Activated T-cell treated with anti-CD3 and anti-CD28 coated beads, Interleukin-2, amount 50 U/mL, for 72 hours (primary cell): ENCODE measurements at places on chromosomes 1 and 21. TPM values are rescaled to one million over a fixed set of nuclear protein-coding genes. Genes with fewer than 3 reads are reported as not detected.

DNA sequence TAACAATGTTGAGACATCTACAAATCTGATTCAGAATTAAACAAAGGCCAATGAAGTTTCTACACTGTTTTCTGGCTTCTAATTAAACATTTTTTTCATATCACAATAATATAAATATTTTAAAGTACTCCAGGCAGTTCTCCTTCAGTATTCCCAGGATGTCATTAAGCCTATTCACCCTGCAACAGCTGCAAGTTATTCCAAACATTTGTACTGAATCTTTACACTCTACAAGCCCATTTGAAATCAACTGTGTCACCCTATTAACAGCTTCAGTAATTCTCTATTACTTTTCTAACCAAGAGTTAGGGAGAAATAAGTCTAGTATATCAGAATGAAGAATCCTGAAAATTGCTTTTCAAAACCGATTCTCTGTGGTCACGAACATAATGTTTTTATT is 124.6 kb downstream of the OLFML2B start:
- H3K4me1 ChIP-seq: no peaks in the 10 kb centered on the region
- DNase-seq: no peak
- H3K36me3 ChIP-seq: no peaks in the 10 kb centered on the region
- no peak overlapping the region for H3K4me3 ChIP-seq
- no peak overlapping the region for H3K27ac ChIP-seq

GRCh38 chr1:9892563-9893528 is 17.2 kb downstream of the CTNNBIP1 start:
- H3K27ac ChIP-seq: no peak overlapping the region
- H3K4me3 ChIP-seq: no peak overlapping the region
- no peak for DNase-seq
- H3K36me3 ChIP-seq: no peaks in the 10 kb centered on the region
- peaks cover 27% of the 10 kb centered on the region for H3K4me1 ChIP-seq

DNA sequence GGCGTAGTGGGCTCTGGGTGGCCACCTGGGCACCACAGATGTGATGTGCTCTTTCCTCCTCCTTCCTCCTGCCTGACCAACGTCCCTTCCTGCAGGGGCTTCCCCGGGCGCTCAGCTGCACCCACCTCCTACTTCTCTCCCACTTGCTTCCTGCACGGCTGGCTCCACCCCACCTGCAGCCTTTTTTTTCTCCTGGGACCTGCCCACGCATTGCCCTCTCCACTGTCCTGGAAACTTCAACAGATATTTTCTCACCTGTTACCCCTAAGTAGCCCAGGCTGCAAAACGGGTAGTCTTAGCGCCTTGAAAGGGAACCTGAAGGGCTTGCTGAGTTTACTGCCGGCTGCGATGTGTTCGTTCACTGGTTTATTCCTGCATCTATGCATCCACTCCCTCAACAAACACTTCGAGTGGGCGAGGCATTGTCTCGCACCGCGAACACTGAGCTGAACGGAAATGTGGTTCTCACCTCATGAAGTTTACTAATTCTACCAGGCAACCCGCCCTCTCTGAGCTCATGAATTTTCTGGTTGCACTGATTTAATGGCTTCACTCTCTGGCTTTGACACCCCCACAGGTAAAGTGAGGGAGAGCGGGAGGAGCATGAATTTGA is 23.6 kb downstream of the ZBTB18 start:
- peak; percentile 43 for DNase-seq
- no peak overlapping the region for H3K27ac ChIP-seq
- peaks cover 16% of the 10 kb centered on the region for H3K27me3 ChIP-seq

- H3K4me1 ChIP-seq: no peaks in the 10 kb centered on the region
- peaks cover 2% of the 10 kb centered on the region for H3K36me3 ChIP-seq
- no peak for DNase-seq
These were observed 6.2 kb upstream of the AADACL3 start for GRCh38 chr1:12709696-12710095.

DNA sequence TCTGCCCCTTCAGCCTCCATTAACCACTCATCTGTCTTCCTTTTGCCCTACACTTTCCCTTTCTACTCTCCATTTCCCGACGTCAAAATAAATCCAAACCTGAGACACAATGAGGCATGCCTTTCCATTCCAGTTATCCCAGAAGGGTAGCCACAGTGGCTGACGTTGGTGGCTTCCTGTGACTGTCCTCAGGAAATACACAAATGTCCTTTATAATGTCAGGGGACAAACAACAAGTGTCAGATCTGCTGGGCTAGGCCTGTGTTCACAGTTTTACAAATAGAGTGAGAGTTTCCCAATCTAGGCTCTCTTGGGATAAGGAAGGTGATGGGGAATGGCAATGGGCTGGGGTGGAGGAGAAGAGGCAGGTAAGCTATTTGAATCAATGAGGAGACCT is 135.3 kb downstream of the BRINP2 start:
- no peak overlapping the region for H3K4me3 ChIP-seq
- H3K27ac ChIP-seq: no peak overlapping the region
- peaks cover 11% of the 10 kb centered on the region for H3K27me3 ChIP-seq
- H3K4me1 ChIP-seq: no peaks in the 10 kb centered on the region
- no peaks in the 10 kb centered on the region for H3K36me3 ChIP-seq
- no peak for DNase-seq

DNA sequence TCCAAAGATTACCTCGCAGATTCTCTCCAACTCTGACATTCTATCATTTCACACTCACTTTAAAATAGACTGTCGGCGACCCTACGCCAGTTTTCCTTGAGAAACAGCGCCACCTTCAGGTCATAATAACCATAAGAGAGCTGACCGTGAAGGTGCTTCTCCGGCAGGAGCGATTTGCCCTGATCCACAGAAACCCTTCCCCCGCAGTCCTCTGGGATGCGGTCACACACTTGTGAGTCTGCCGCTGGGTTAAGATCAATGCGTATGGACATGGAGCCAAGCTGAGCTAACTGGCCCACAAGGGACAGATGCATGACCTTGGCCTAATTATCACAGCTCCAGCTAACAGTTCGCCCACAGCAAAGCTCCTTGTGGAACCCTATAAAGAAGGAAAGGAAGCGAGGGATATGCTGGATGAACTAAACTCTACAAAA is 32.8 kb upstream of the IFNAR2 start:
- no peak overlapping the region for H3K4me3 ChIP-seq
- no peaks in the 10 kb centered on the region for H3K36me3 ChIP-seq
- no peak overlapping the region for H3K27ac ChIP-seq

GRCh38 chr1:147626291-147626690 is 44.0 kb downstream of the ACP6 start:
- H3K36me3 ChIP-seq: peaks cover 3% of the 10 kb centered on the region
- no peaks in the 10 kb centered on the region for H3K27me3 ChIP-seq
- H3K4me1 ChIP-seq: peaks cover 31% of the 10 kb centered on the region
- H3K4me3 ChIP-seq: no peak overlapping the region

- no peaks in the 10 kb centered on the region for H3K27me3 ChIP-seq
- DNase-seq: no peak
- H3K4me3 ChIP-seq: no peak overlapping the region
- H3K4me1 ChIP-seq: no peaks in the 10 kb centered on the region
- H3K36me3 ChIP-seq: peaks cover 23% of the 10 kb centered on the region
- H3K27ac ChIP-seq: no peak overlapping the region
These were observed 29.3 kb downstream of the NUP133 start for GRCh38 chr1:229478852-229479251.

- no peak for DNase-seq
- no peaks in the 10 kb centered on the region for H3K27me3 ChIP-seq
- H3K4me3 ChIP-seq: no peak overlapping the region
- H3K36me3 ChIP-seq: no peaks in the 10 kb centered on the region
- no peaks in the 10 kb centered on the region for H3K4me1 ChIP-seq
These were observed 34.9 kb upstream of the IVNS1ABP start for GRCh38 chr1:185351734-185352466.

DNA sequence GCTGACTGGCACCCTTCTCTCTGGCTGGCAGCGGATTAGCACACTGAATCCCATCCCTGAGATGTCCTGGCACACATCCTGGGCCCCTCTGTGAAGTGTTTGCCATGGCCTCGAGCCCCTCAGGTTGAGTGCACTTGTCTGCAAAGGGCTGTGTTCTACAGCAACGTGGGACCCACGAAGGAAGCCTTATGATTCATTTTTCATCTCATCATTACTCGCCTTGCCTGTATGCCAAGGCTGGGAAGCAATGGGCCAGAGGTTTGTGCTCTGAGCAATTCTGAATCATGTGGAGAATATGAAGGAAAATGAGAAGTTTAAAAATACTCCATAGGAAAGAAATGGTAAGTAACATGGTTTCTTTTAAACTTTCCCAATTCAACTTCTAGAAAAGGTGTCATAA is 124.8 kb upstream of the LMO4 start:
- H3K27ac ChIP-seq: no peak overlapping the region
- no peak for DNase-seq
- H3K36me3 ChIP-seq: no peaks in the 10 kb centered on the region
- H3K4me3 ChIP-seq: no peak overlapping the region

GRCh38 chr21:14451546-14451945 is 68.6 kb upstream of the HSPA13 start:
- no peaks in the 10 kb centered on the region for H3K27me3 ChIP-seq
- no peak for DNase-seq
- no peak overlapping the region for H3K4me3 ChIP-seq
- H3K4me1 ChIP-seq: peaks cover 72% of the 10 kb centered on the region

GRCh38 chr1:177346790-177347359 is 176.1 kb downstream of the BRINP2 start:
- H3K4me3 ChIP-seq: no peak overlapping the region
- DNase-seq: no peak
- H3K27me3 ChIP-seq: no peaks in the 10 kb centered on the region

DNA sequence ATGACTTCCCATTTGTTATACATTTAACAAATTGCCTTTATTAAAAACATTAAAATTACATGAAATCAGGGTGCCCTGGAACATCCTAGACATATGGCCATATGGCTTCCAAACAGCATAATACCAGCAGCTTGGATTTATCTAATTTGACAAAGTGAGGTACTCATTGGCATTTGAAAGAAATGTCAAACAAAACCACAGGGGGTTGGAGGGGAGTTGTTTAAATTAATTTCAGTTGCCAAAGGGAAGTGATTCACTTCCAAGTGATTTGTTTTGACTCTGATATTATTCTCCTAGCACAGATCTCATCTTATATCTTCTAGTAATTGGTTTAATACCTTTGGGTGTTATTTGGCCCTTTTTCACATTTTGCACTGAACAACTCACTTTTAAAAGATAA is 24.5 kb upstream of the POU2F1 start:
- H3K4me3 ChIP-seq: peak overlapping the region; percentile 8
- H3K4me1 ChIP-seq: peaks cover 27% of the 10 kb centered on the region
- peaks cover 15% of the 10 kb centered on the region for H3K27me3 ChIP-seq
- H3K27ac ChIP-seq: no peak overlapping the region
- no peak for DNase-seq

- no peaks in the 10 kb centered on the region for H3K4me1 ChIP-seq
- DNase-seq: no peak
- H3K36me3 ChIP-seq: no peaks in the 10 kb centered on the region
- no peak overlapping the region for H3K27ac ChIP-seq
- no peaks in the 10 kb centered on the region for H3K27me3 ChIP-seq
These were observed 36.5 kb upstream of the DENND1B start for GRCh38 chr1:197811769-197812168.

DNA sequence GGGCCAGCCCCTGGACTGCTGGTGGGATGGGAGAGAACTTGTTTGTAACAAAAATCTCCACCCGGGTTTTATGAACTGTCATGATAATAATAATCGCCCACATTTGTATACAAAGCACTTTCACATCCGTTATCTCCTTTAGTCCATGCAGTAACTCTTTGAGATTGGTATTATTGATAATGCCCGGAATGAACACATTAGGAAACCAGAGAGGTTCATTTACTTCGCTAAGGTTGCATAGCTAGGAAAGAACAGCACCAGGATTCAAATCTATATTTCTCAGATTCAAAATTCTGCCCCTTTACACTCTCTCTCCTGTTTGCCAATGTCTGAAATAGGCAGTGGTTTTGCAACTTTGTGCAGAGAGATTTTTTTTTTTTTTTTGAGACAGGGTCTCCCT is 131.4 kb downstream of the FOXD2 start:
- H3K36me3 ChIP-seq: no peaks in the 10 kb centered on the region
- DNase-seq: no peak
- peaks cover 11% of the 10 kb centered on the region for H3K27me3 ChIP-seq
- H3K27ac ChIP-seq: no peak overlapping the region

- no peak for DNase-seq
- no peak overlapping the region for H3K4me3 ChIP-seq
- H3K27me3 ChIP-seq: no peaks in the 10 kb centered on the region
- H3K4me1 ChIP-seq: peaks cover 6% of the 10 kb centered on the region
- H3K27ac ChIP-seq: no peak overlapping the region
These were observed 7.4 kb downstream of the POFUT2 start for GRCh38 chr21:45280178-45280821.

- peaks cover 3% of the 10 kb centered on the region for H3K36me3 ChIP-seq
- H3K27me3 ChIP-seq: peaks cover 26% of the 10 kb centered on the region
- no peak overlapping the region for H3K27ac ChIP-seq
- H3K4me1 ChIP-seq: no peaks in the 10 kb centered on the region
- H3K4me3 ChIP-seq: no peak overlapping the region
- DNase-seq: no peak
These were observed 8.1 kb upstream of the TEDDM1 start for GRCh38 chr1:182408435-182409075.

DNA sequence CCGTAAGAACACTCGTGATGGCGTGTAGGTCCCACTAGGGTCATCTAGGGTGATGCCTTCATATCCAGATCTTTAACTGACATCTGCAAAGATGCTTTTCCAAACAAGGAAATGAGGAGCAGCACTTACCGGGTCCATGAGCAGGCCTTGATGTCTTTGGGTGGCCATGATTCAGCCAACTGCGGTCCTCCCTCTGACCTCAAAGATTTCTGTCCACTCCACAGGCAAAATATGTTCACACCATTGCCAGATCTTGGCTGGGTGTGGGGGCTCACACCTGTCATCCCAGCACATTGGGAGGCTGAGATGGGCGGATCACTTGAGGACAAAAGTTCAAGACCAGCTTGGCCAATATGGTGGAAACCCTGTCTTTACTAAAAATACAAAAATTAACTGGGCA is 18.2 kb downstream of the TRPM2 start:
- H3K4me1 ChIP-seq: peaks cover 10% of the 10 kb centered on the region
- no peak overlapping the region for H3K4me3 ChIP-seq
- no peak for DNase-seq
- H3K27me3 ChIP-seq: no peaks in the 10 kb centered on the region

DENND4B gene
- total RNA-seq: 108 TPM

C4BPB gene
- 7.4 TPM for total RNA-seq

SYPL2 gene
- total RNA-seq: 0.10 TPM

SLC30A2 gene
- not detected for total RNA-seq

ZNF281 gene
- 14.4 TPM for total RNA-seq

SLFNL1 gene
- 0.53 TPM for total RNA-seq

SCYL3 gene
- 19.1 TPM for total RNA-seq

TPTE gene
- not detected for total RNA-seq

SLAMF1 gene
- 81.4 TPM for total RNA-seq

HMCN1 gene
- total RNA-seq: 0.12 TPM

LMX1A gene
- total RNA-seq: not detected

LIN28A gene
- not detected for total RNA-seq

MEX3A gene
- total RNA-seq: 0.97 TPM

ZSWIM5 gene
- 1.1 TPM for total RNA-seq

GJA4 gene
- total RNA-seq: 0.17 TPM

MMEL1 gene
- 1.5 TPM for total RNA-seq
